Uterus (tissue), 4 donors: ENCODE measurements at places on chromosomes 16 and 17. TPM values are rescaled to one million over a fixed set of nuclear protein-coding genes. Genes with fewer than 3 reads are reported as not detected.

GRCh38 chr17:63699638-63700527 is at the start of gene LIMD2:
LIMD2 (minus strand) TSS chr17:63700125; CDS start chr17:63699298, 827 bp downstream.
- no peaks in the 10 kb centered on the region for H3K4me1 ChIP-seq
- no peaks in the 10 kb centered on the region for H3K27me3 ChIP-seq
- peak within 1 kb of the TSS; percentile 64 for H3K4me3 ChIP-seq
- no peaks in the 10 kb centered on the region for H3K36me3 ChIP-seq
- peak; percentile 54 for DNase-seq

GRCh38 chr16:35690413-35690812 is 2231.0 kb downstream of the TP53TG3F start:
- DNase-seq = no peak
- no peaks in the 10 kb centered on the region for H3K36me3 ChIP-seq
- H3K4me3 ChIP-seq = no peak overlapping the region
- no peak overlapping the region for H3K27ac ChIP-seq
- no peaks in the 10 kb centered on the region for H3K27me3 ChIP-seq

DNA sequence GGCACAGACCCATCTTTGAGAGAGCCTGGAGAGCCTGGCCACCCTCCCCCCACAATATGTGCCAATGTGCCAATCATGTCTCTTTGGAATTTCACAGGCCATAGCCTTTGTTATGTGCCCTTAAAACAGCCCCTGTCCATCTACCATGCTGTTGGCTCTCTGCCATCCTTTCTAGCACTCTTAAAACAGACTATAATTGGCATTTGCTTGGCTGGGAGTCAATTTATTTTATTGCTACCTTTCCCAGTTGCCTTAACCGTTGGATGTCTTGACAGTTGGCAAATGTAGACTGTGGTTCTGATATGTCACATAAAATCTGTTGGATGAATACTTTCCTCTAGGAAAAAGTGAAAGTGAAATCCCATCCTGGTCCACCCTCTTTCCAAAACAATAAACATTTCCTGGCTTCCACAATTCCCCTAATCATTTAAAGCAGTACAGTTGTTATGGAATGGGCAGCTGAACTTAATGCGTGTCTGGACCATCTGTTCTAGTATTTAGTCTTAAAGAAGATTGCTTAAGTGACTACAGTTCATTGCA is 394.0 kb downstream of the KCNJ2 start:
- no peaks in the 10 kb centered on the region for H3K27me3 ChIP-seq
- no peak overlapping the region for H3K4me3 ChIP-seq
- H3K4me1 ChIP-seq = no peaks in the 10 kb centered on the region

GRCh38 chr16:86244158-86244557 is 266.2 kb upstream of the FOXF1 start:
- no peak overlapping the region for H3K27ac ChIP-seq
- H3K27me3 ChIP-seq = no peaks in the 10 kb centered on the region
- no peak overlapping the region for H3K4me3 ChIP-seq
- DNase-seq = no peak
- H3K36me3 ChIP-seq = no peaks in the 10 kb centered on the region
- H3K4me1 ChIP-seq = no peaks in the 10 kb centered on the region

- H3K4me3 ChIP-seq = no peak overlapping the region
- H3K27ac ChIP-seq = no peak overlapping the region
- DNase-seq = no peak
- H3K27me3 ChIP-seq = no peaks in the 10 kb centered on the region
Observed at GRCh38 chr16:10641953-10642949, 52.5 kb downstream of the TEKT5 start.

DNA sequence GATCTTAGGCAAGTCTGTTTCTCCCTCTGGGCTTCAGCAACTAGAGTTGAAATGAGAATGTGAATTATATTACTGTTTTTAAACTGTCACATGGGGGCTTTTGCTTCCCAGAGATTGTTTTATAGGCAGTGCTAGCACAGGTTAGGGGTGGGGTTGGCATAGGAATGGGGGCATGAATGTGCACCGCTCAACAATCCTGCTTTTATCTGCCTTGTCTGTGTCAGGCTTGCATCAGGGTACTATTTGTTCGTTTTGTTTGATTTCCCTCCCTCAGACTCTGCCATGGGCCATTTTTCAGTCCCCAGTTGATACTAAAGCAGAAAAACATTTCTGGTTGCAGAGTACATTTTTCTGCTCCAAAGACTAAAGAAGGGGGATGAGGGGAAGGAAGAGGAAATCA is 34.6 kb upstream of the IRX6 start:
- no peak overlapping the region for H3K27ac ChIP-seq
- no peak for DNase-seq
- no peaks in the 10 kb centered on the region for H3K36me3 ChIP-seq
- H3K4me1 ChIP-seq = no peaks in the 10 kb centered on the region

GRCh38 chr17:82065193-82065637 is 389 bp downstream of the DUS1L start:
- H3K4me1 ChIP-seq = peaks cover 10% of the 10 kb centered on the region
- H3K4me3 ChIP-seq = peak overlapping the region; percentile 69
- H3K36me3 ChIP-seq = no peaks in the 10 kb centered on the region

- no peak overlapping the region for H3K27ac ChIP-seq
- H3K36me3 ChIP-seq = no peaks in the 10 kb centered on the region
- H3K4me1 ChIP-seq = no peaks in the 10 kb centered on the region
- no peak for DNase-seq
Observed at GRCh38 chr17:49890852-49891251, 43.0 kb upstream of the TAC4 start.

DNA sequence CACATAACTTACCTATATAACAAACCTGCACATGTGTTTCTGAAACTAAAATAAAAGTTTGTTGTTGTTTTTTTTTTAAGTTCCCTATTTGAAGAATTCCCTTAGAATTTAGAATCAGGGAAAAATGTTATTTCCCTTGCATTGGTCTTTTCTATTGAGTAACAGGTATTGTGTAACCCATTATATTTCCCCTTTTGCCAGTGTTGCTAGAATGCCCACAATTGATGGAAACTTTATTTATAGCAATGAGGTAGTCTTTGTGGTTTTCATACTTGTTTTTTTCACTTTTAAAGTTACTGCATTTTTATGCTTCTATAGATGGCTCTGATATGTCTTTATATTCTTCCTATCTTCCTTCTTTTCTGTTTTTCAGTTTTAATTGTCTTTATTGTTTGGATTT is 3.9 kb downstream of the NLRP1 start:
- no peaks in the 10 kb centered on the region for H3K27me3 ChIP-seq
- no peak overlapping the region for H3K4me3 ChIP-seq
- H3K36me3 ChIP-seq = no peaks in the 10 kb centered on the region

DNA sequence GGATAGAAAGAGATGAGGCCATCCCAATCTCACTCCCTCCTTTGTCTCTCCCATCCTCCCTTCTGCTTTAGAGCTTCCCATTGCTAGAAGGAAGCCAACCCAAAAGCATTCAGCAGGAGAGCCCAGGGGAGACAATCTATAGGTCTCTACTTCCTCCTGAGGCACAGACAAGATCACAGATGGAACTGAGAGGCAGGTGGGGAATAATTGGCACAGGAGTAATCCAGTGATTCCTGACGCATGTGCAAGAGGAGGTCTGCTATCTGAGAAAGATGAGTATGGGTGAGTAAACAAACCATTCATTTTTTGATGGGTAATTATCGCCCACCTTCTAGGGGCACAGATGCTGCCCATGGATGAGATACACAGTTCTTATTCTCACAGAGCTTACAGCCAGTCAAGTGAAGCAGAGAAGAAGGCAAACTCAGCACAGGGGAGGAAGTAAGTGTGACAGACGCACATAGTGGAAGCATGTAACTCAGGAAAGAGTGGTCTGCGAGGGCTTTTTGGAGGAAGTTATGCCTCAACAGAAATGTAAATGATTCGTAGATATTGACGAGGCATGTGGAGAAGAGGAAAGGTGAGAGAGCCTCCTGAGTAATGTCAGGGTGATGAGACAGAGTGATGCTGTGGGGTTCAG is 88.9 kb upstream of the HLF start:
- no peaks in the 10 kb centered on the region for H3K4me1 ChIP-seq
- no peak for DNase-seq
- no peaks in the 10 kb centered on the region for H3K36me3 ChIP-seq
- H3K27me3 ChIP-seq = no peaks in the 10 kb centered on the region
- H3K4me3 ChIP-seq = no peak overlapping the region

DNA sequence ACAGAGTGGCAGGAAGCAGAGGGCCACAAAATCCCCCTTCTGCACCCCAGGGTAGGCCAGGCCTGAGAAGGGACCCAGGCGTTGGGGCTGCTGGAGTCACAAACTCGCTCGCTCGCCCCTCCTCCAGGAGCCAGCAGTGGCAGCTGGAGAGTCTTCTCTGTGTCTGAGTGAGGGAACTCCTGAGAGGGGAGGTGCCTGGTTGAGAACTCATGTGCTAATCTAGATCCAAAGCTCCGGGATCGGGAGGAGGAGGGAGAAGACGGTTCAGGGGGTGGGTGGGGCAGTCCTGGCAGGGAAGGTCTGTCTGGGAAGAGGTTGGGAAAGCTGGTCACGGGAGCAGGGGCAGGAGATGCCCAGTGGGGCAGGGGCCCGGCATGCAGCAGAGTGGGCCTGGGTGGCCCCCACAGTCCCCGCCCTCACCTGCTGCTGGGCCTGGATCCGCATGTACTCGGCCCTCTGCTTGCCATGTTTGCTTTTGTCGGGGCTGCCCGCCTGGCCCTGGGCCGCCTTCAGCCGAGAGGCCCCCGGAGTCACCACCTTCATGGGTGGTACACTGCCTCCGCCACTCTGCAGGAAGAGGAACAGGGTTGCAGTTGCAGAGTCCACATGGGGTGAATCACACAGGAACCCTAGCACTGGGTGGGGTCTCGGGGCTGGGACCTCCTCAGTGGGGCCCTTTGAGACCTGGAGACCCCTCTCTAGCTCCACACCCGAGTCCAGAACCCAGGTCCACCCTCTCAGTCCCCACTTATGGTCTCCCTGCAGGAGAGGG is 62.2 kb downstream of the SRCIN1 start:
- H3K36me3 ChIP-seq = no peaks in the 10 kb centered on the region
- H3K27me3 ChIP-seq = no peaks in the 10 kb centered on the region
- no peak overlapping the region for H3K27ac ChIP-seq
- DNase-seq = no peak
- H3K4me3 ChIP-seq = no peak overlapping the region

Gene FAM234A
- 5.6 TPM for total RNA-seq

Gene HOXB7
- 1.0 TPM for total RNA-seq

Gene MEAK7
- 11.3 TPM for total RNA-seq

Gene SYT17
- total RNA-seq = 3.1 TPM

Gene CDH16
- not detected for total RNA-seq

Gene GINS3
- total RNA-seq = 0.77 TPM

Gene HS3ST3A1
- 7.7 TPM for total RNA-seq

Gene OTOP3
- not detected for total RNA-seq

Gene CSF3
- 5.0 TPM for total RNA-seq

Gene PYY
- not detected for total RNA-seq

Gene TMUB2
- 30.3 TPM for total RNA-seq

Gene TK2
- total RNA-seq = 13.6 TPM

Gene TNFSF12
- 27.7 TPM for total RNA-seq

Gene KRT28
- total RNA-seq = not detected

Gene CPNE7
- 0.85 TPM for total RNA-seq

Gene ITGAD
- not detected for total RNA-seq
